ENCODE measurements at places on chromosomes 13 and 19. TPM values are rescaled to one million over a fixed set of nuclear protein-coding genes. Genes with fewer than 3 reads are reported as not detected.

Gene PGLYRP2
- total RNA-seq, result not detected

Gene TMEM238
- total RNA-seq, result 7.2 TPM

GRCh38 chr13:40933508-40934204, 85.5 kb downstream of the ELF1 start:
- H3K36me3 ChIP-seq, result peaks cover 97% of the 10 kb centered on the region
- H3K4me1 ChIP-seq, result peaks cover 10% of the 10 kb centered on the region
- ATAC-seq, result no peak
- no peak overlapping the region for H3K4me3 ChIP-seq
- peak overlapping the region; percentile 61 for H3K27ac ChIP-seq

- H3K4me1 ChIP-seq, result no peaks in the 10 kb centered on the region
- H3K27ac ChIP-seq, result no peak overlapping the region
- H3K36me3 ChIP-seq, result peaks cover 7% of the 10 kb centered on the region
- ATAC-seq, result no peak
Observed at GRCh38 chr13:111117289-111117688, 2.2 kb downstream of the ARHGEF7 start.

Gene PSG1
- total RNA-seq, result 0.45 TPM

Gene C13orf42
- total RNA-seq, result not detected

- peaks cover 3% of the 10 kb centered on the region for H3K27me3 ChIP-seq
- peak overlapping the region; percentile 14 for H3K4me3 ChIP-seq
- no peaks in the 10 kb centered on the region for H3K4me1 ChIP-seq
- H3K36me3 ChIP-seq, result no peaks in the 10 kb centered on the region
- no peak overlapping the region for H3K27ac ChIP-seq
Observed at GRCh38 chr13:38415233-38415632, 65.6 kb downstream of the UFM1 start.

GRCh38 chr19:815775-816499, 5.8 kb downstream of the PLPPR3 start:
- peaks cover 14% of the 10 kb centered on the region for H3K4me1 ChIP-seq
- no peak overlapping the region for H3K4me3 ChIP-seq
- H3K27ac ChIP-seq, result no peak overlapping the region

DNA sequence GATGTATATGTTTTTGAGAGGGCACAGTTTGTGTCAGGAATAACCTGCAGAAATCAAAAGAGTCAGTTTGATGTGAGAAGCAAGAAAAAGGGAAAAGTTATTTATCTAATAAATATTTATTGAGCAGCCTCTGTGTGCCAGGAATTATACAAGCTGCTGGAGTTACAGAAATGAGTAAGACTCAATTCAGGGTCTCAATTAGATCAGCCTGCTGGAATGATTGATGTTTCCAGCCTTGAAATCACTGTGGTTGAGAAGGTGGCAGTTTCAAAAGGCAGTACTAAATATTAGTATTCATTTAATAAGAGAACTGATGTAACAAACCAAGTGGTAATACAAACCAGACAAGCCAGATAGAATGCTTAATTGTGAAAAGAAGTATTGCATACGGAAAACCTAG, 782.4 kb upstream of the GPC6 start:
- ATAC-seq, result no peak
- H3K27me3 ChIP-seq, result no peaks in the 10 kb centered on the region
- no peak overlapping the region for H3K4me3 ChIP-seq
- no peaks in the 10 kb centered on the region for H3K4me1 ChIP-seq
- H3K27ac ChIP-seq, result no peak overlapping the region
- no peaks in the 10 kb centered on the region for H3K36me3 ChIP-seq

GRCh38 chr13:27083183-27083582, 88.4 kb downstream of the USP12 start:
- H3K4me3 ChIP-seq, result no peak overlapping the region
- ATAC-seq, result no peak
- H3K27ac ChIP-seq, result no peak overlapping the region
- peaks cover 26% of the 10 kb centered on the region for H3K4me1 ChIP-seq

- peak within 1 kb of the TSS; percentile 87 for H3K4me3 ChIP-seq
- no peaks in the 10 kb centered on the region for H3K36me3 ChIP-seq
- H3K27ac ChIP-seq, result no peak within 1 kb of the TSS
- peaks cover 29% of the 10 kb centered on the region for H3K4me1 ChIP-seq
- peak; percentile 62 for ATAC-seq
- H3K27me3 ChIP-seq, result peaks cover 73% of the 10 kb centered on the region
Observed at GRCh38 chr13:27792393-27793218, at the start of gene GSX1. Gene GSX1 (plus strand): TSS chr13:27792483. CDS start chr13:27792691, 208 bp downstream.

DNA sequence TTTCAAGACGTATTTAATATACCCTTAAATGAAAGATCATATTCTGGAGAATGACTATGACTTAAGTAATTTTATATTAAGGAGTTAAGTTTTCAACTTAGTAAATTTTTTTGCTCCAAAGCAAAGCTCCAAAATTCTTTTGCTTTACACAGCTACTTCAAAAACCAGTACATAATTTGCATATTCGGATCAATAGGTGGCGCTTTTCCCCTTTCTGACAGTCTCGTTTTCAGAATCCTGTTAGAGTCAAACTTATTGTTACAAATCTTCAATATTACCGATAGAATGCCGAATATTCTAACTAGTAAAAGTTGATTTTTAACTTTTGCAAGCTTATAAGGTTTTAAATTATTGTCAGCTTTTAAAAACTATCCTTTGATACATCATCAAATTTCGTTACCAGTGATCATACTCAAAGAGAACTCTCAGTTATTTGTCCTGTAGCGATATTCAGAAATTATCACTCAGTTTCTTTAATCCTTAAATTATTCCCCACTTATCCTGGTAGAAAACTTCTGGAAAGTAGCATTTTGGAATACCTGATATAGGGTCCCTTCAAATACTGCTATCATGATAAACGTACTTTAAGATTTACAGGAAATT, 852.7 kb upstream of the KLHL1 start:
- no peaks in the 10 kb centered on the region for H3K36me3 ChIP-seq
- no peak overlapping the region for H3K4me3 ChIP-seq
- H3K27me3 ChIP-seq, result no peaks in the 10 kb centered on the region

Gene ATP8B3
- 10.1 TPM for total RNA-seq

DNA sequence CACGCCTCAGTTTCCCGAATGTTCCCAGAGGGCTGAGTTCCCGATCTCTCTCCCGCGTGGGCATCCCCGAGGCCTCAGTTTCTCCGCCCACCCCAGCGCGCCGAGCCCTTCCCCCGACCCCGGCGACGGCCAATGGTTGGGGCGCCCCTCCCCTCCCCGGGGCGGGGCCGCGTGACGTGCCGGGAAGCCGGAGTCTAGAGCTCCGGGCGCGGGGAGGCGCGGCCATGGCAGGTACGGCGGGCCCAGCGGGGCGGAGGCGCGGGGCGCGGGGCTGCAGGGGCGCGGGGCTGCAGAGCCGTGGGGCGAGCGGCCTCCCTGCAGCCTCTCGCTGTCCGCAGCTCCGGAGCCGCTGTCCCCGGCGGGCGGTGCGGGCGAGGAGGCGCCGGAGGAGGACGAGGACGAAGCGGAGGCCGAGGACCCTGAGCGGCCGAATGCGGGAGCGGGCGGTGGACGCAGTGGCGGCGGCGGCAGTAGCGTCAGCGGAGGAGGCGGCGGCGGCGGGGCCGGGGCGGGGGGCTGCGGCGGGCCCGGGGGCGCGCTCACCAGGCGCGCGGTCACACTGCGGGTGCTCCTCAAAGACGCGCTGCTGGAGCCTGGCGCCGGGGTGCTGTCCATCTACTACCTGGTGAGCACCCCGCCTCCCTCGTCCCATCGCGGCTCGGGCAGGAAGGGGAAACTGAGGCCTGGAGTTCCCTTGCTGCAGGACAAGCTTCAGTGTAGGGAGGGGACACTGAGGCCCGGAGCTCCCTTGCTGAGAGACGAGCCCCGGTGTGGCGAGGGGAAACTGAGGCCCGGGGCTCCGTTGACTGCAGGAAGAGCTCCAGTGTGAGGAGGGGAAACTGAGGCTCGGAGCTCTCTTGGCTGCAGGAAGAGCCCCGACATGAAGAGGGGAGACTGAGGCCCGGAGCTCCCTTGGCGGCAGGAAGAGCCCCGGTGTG, at the start of gene MPND:
MPND (plus strand) TSS at position 193 of the 938 bp plus-strand sequence; CDS start at position 225, 32 bp downstream.
- peak within 1 kb of the TSS; percentile 81 for H3K27ac ChIP-seq
- peak; percentile 80 for ATAC-seq
- H3K27me3 ChIP-seq, result no peaks in the 10 kb centered on the region

- H3K36me3 ChIP-seq, result peaks cover 37% of the 10 kb centered on the region
- no peaks in the 10 kb centered on the region for H3K27me3 ChIP-seq
- H3K4me3 ChIP-seq, result peak within 1 kb of the TSS; percentile 81
- H3K4me1 ChIP-seq, result peaks cover 26% of the 10 kb centered on the region
- peak within 1 kb of the TSS; percentile 64 for H3K27ac ChIP-seq
Observed at GRCh38 chr19:35901854-35902661, at the start of gene HCST. Gene HCST (plus strand): TSS chr19:35902529. CDS start chr19:35902594, 65 bp downstream.

DNA sequence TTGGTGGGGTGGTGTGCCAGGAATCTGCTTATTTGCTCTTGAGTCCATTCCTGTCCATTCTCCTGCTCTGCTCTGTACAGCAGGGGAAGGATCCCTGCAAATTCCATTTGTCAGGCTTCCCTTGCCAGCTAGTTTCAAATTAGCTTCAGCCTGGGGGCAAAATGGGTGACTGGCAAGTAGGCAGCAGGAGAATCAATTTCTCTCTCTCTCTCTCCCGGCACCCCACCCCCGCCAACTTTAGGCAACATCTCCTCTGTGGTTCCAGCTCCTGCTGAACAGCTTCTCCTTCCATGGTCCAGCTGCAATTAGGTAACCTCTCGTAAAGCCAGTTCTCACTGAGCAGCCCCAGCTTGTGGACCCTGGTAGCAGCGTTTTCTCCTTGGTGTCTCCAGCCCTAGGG, 6.7 kb upstream of the MYCBP2 start:
- ATAC-seq, result no peak
- no peak overlapping the region for H3K27ac ChIP-seq
- peaks cover 8% of the 10 kb centered on the region for H3K4me1 ChIP-seq

DNA sequence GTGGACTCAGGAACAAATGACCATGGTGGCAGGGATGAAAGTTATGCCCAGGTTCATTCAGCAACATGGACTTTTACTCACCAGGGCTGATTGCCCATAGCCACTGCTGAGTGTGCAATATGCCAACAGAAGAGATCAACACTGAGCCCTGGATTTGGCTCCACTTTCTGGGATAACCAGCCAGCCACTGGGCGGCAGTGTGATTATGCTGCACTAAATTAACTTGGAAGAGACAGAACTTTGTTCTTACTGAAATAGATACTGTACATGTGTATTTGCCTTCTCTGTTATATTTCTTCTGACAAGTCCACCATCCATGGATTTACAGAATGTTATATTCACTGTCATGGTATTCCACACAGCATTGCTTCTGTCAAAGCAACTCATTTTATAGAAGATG, 257.4 kb downstream of the TDRD3 start:
- H3K27me3 ChIP-seq, result no peaks in the 10 kb centered on the region
- no peaks in the 10 kb centered on the region for H3K36me3 ChIP-seq
- H3K27ac ChIP-seq, result no peak overlapping the region
- ATAC-seq, result no peak

- H3K4me3 ChIP-seq, result no peak overlapping the region
- no peaks in the 10 kb centered on the region for H3K36me3 ChIP-seq
- peaks cover 9% of the 10 kb centered on the region for H3K27me3 ChIP-seq
- no peaks in the 10 kb centered on the region for H3K4me1 ChIP-seq
Observed at GRCh38 chr13:112953591-112954487, 15.2 kb upstream of the MCF2L start.

DNA sequence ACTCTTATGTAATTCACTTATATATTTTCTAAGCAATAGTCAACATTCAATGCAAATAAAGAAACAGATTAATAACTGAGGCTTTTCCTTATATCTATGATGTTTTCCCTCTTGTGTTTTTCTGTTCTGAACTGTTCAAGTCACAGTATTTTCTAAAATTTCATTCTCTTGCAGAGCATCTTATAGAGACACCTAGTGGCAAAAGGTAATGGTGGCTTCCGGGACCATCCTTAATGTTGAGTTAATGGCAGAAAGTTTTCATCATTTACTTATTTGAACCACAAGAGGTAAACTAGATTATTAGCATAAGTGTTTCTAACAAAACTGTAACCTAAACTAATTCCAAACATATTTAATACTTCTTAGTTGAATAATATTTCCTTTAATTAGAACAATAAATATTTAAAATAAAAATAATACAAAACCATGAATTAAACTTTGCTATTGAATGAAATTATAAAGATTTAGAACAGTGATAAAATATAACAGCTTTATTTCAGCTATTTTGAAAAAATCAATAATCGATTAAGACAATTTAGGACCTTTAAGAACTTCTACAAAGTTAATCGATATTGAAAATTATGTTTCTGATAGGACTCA, 1.7 kb upstream of the SLITRK5 start:
- H3K36me3 ChIP-seq, result no peaks in the 10 kb centered on the region
- H3K27ac ChIP-seq, result no peak overlapping the region
- no peak for ATAC-seq
- no peaks in the 10 kb centered on the region for H3K4me1 ChIP-seq

GRCh38 chr19:29524912-29525831, 622 bp upstream of the VSTM2B start:
- peak overlapping the region; percentile 31 for H3K4me3 ChIP-seq
- H3K36me3 ChIP-seq, result peaks cover 16% of the 10 kb centered on the region
- peaks cover 6% of the 10 kb centered on the region for H3K4me1 ChIP-seq
- ATAC-seq, result no peak
- peaks cover 38% of the 10 kb centered on the region for H3K27me3 ChIP-seq
- no peak overlapping the region for H3K27ac ChIP-seq

GRCh38 chr13:112247471-112248405, 128.4 kb upstream of the SPACA7 start:
- H3K4me3 ChIP-seq, result no peak overlapping the region
- ATAC-seq, result no peak
- no peaks in the 10 kb centered on the region for H3K36me3 ChIP-seq
- peaks cover 4% of the 10 kb centered on the region for H3K27me3 ChIP-seq

Measured in activated T-helper 17 cell treated with anti-CD3 and anti-CD28 coated beads, Interleukin-2, amount 50 U/mL, for 72 hours (primary cell).